Activated T-cell treated with anti-CD3 and anti-CD28 coated beads, Interleukin-2, amount 50 U/mL, for 24 hours (primary cell): ENCODE measurements at places on chromosomes 6 and 20.

- no peak for DNase-seq
- no peak overlapping the region for H3K4me3 ChIP-seq
- H3K36me3 ChIP-seq, result no peaks in the 10 kb centered on the region
- no peak overlapping the region for H3K27ac ChIP-seq
- H3K4me1 ChIP-seq, result no peaks in the 10 kb centered on the region
- H3K27me3 ChIP-seq, result no peaks in the 10 kb centered on the region
Measured at GRCh38 chr6:34729631-34730470, 27.5 kb upstream of the SNRPC start.

- H3K4me3 ChIP-seq, result no peak overlapping the region
- DNase-seq, result no peak
- H3K36me3 ChIP-seq, result no peaks in the 10 kb centered on the region
- H3K27me3 ChIP-seq, result no peaks in the 10 kb centered on the region
- H3K4me1 ChIP-seq, result peaks cover 28% of the 10 kb centered on the region
Measured at GRCh38 chr20:62505337-62506045, 29.7 kb upstream of the GATA5 start.

DNA sequence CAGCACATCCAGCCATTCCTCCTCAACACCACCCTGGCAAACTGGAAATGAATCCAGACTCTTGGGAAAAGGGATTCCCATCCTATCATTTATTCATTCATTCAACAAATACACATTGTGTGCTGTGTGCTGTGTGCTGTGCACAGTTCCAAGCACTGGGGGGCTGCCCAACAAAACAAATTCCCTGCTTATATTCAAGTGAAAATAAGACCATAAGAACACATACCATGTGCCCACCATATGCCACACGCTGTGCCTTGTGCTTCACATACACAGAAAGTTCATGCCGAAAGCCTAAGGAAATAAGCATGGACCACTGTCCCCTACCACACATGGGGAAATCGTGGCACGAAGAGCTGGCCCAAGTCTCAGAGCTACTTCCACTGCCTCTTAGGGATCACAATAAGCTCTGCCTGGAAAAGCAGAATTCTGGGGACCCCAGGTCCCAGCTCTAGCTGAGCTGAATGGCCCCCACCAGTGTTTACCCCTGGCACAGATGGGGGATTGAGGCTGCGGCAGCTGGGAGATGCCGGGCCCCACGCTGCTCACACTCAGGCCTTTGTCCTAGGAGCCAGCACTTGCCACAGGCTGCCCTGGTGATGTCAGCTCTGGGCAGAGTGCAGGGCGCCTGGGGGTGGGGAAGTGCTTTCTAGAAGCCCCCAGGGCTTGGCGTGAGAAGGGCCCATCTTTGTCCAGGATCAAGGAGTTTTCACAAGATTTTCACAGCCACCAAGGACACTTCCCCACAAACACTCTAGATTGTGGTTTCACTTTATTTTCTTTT lies 99.6 kb downstream of the PREX1 start:
- H3K27me3 ChIP-seq, result no peaks in the 10 kb centered on the region
- no peak overlapping the region for H3K4me3 ChIP-seq
- H3K4me1 ChIP-seq, result peaks cover 46% of the 10 kb centered on the region
- no peak for DNase-seq
- peaks cover 81% of the 10 kb centered on the region for H3K36me3 ChIP-seq
- H3K27ac ChIP-seq, result peak overlapping the region; percentile 73

DNA sequence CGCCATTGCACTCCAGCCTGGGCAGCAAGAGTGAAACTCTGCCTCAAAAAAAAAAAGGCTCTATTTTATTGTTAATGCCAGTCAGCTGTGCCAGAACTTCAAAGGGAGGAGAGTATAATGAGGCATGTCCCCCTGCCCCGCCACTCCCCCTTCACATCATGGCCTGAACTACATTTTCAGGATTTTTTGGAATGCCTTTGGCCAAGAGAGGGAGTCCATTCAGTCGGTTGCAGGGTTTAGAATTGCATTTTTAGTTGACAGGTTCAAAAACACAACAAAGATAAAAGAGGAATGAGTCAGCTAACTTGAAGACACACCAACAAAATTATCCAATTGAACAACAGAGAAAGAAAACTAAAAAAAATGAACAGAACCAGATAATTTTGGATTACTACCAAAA lies 59.1 kb downstream of the CEP43 start:
- no peaks in the 10 kb centered on the region for H3K36me3 ChIP-seq
- peaks cover 14% of the 10 kb centered on the region for H3K27me3 ChIP-seq
- peaks cover 30% of the 10 kb centered on the region for H3K4me1 ChIP-seq
- H3K4me3 ChIP-seq, result no peak overlapping the region
- no peak for DNase-seq
- H3K27ac ChIP-seq, result no peak overlapping the region

- H3K27ac ChIP-seq, result peak overlapping the region; percentile 56
- peak; percentile 20 for DNase-seq
- H3K4me3 ChIP-seq, result no peak overlapping the region
- H3K36me3 ChIP-seq, result peaks cover 58% of the 10 kb centered on the region
Measured at GRCh38 chr20:41179961-41180360, 42.6 kb downstream of the PLCG1 start.

- no peaks in the 10 kb centered on the region for H3K36me3 ChIP-seq
- no peaks in the 10 kb centered on the region for H3K27me3 ChIP-seq
- DNase-seq, result no peak
- H3K4me3 ChIP-seq, result no peak overlapping the region
- peaks cover 3% of the 10 kb centered on the region for H3K4me1 ChIP-seq
Measured at GRCh38 chr6:111941686-111942330, 68.6 kb upstream of the FYN start.

DNA sequence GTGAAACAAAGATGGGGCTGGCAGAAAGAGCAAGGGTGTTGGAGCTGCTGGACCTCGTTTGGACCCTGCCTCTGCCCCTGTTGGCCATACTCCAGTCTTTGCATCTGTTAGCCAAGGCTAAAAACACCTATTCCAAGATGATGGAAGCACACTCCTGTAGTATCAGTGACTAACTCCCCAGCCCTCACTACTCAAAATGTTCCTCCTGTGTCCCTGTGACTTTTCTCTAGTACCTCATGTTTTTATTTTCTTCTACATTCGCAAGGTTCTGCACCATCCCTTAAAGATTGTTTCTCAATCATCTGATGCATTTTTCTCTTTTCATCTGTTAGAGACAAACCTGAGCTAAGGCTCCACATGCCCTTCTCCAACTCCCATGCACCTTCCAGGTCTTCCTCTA lies 8.9 kb downstream of the PERP start:
- H3K4me1 ChIP-seq, result no peaks in the 10 kb centered on the region
- DNase-seq, result no peak
- no peak overlapping the region for H3K4me3 ChIP-seq
- peaks cover 11% of the 10 kb centered on the region for H3K27me3 ChIP-seq

GRCh38 chr20:43975096-43975768 lies 60.6 kb downstream of the TOX2 start:
- H3K36me3 ChIP-seq, result no peaks in the 10 kb centered on the region
- peaks cover 27% of the 10 kb centered on the region for H3K4me1 ChIP-seq
- H3K27me3 ChIP-seq, result peaks cover 6% of the 10 kb centered on the region
- peak overlapping the region; percentile 42 for H3K27ac ChIP-seq

GRCh38 chr20:19901226-19901625 lies 115.9 kb upstream of the NAA20 start:
- no peak for DNase-seq
- no peak overlapping the region for H3K4me3 ChIP-seq
- H3K27me3 ChIP-seq, result peaks cover 15% of the 10 kb centered on the region
- no peaks in the 10 kb centered on the region for H3K36me3 ChIP-seq
- no peak overlapping the region for H3K27ac ChIP-seq
- peaks cover 4% of the 10 kb centered on the region for H3K4me1 ChIP-seq

DNA sequence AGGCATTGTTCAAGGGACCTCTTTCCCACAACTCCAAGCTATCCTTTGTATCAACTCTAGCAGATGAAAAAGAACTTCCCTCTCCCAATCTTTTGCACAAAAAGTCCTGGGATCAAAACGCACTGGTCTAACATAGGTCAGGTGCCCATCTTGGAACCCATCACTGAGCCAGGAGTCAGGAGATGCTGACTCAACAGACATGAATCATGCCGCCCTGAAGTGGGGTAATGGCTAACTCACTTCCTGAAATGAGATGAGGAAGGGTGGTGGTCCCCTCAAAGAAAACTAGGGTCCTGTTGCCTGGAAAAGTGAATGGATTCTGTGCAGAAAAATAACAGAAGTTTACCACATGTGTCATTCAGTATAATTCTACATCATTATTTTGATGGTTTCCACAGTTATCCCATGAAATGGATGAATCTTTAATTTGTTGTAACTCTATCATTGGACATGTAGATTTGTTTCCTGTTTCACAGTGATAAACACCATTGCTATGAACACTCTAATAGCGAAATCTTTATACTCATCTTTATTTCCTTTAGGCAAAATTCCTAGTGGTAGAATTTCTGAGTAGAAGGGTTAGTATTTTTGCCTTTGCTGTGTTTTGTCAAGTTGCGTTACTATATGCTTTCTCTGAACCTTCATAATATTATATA lies 151.3 kb downstream of the SLC16A10 start:
- H3K27ac ChIP-seq, result no peak overlapping the region
- H3K36me3 ChIP-seq, result no peaks in the 10 kb centered on the region
- no peak overlapping the region for H3K4me3 ChIP-seq

- no peak overlapping the region for H3K4me3 ChIP-seq
- no peaks in the 10 kb centered on the region for H3K27me3 ChIP-seq
- H3K27ac ChIP-seq, result no peak overlapping the region
- peaks cover 6% of the 10 kb centered on the region for H3K4me1 ChIP-seq
Measured at GRCh38 chr6:42896178-42896719, 16.8 kb downstream of the RPL7L1 start.

DNA sequence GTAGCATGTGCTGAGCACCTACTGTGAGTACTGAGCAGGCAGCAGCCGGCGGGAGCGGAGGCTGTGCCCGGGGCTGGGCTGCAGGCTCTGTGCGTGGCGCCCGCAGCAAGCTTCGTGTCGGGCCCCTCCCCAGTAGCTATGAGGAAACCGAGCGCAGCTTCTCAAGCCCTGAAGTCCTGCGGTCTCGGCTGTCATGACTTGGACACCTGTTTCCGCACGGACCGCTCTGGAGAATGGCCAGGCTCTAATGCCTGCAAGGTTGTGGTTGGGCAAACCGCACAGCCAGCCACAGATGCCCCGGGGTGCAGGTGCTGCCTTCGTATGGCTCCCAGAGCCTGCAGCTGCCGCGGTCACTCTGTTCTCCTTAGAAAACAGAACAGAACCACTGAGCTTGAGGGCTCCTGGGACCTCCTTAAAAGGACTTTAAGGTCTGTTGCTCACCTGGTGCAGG lies 33.7 kb downstream of the PYGB start:
- no peak overlapping the region for H3K27ac ChIP-seq
- H3K4me3 ChIP-seq, result no peak overlapping the region
- H3K36me3 ChIP-seq, result peaks cover 85% of the 10 kb centered on the region

GRCh38 chr20:13816757-13817156 lies 31.9 kb downstream of the NDUFAF5 start:
- H3K4me3 ChIP-seq, result peak overlapping the region; percentile 45
- peaks cover 75% of the 10 kb centered on the region for H3K36me3 ChIP-seq
- no peak for DNase-seq
- H3K4me1 ChIP-seq, result peaks cover 49% of the 10 kb centered on the region

- no peak overlapping the region for H3K27ac ChIP-seq
- H3K27me3 ChIP-seq, result no peaks in the 10 kb centered on the region
- no peak for DNase-seq
- no peak overlapping the region for H3K4me3 ChIP-seq
Measured at GRCh38 chr6:80403365-80403764, 296.9 kb downstream of the BCKDHB start.

DNA sequence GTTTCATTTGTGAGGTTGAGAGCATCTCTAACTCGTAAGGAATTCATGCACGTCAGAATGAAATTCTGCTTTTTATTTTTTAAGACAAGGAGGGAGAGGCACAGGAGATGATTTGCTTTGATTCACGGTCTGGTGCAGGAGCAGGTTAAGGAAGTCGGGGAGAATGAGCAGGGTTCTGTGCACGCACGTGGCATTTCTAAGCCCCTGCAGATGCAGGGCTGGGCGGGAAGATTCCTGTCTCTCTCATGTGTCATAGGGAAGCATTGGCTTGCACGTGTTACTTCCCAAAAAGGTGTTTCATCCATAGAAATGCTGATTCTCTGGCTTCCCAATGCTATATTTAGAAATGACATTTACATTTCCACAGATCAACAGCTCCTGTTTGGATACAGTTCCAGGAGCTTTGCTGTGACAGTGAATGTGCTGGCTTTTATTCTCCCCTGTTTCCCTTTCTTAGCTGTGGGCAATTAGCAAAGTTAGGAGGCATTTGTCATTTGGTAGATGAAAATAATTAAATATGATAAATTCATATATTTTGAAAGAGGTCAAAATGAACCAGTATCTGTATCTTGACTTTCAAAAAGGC lies 119.7 kb upstream of the ZFP64 start:
- no peak overlapping the region for H3K4me3 ChIP-seq
- no peak overlapping the region for H3K27ac ChIP-seq
- DNase-seq, result no peak
- H3K4me1 ChIP-seq, result peaks cover 35% of the 10 kb centered on the region
- H3K27me3 ChIP-seq, result no peaks in the 10 kb centered on the region

- H3K27ac ChIP-seq, result no peak overlapping the region
- H3K4me3 ChIP-seq, result no peak overlapping the region
- H3K4me1 ChIP-seq, result no peaks in the 10 kb centered on the region
- peaks cover 9% of the 10 kb centered on the region for H3K27me3 ChIP-seq
Measured at GRCh38 chr6:106959985-106960384, 14.5 kb downstream of the CD24 start.

DNA sequence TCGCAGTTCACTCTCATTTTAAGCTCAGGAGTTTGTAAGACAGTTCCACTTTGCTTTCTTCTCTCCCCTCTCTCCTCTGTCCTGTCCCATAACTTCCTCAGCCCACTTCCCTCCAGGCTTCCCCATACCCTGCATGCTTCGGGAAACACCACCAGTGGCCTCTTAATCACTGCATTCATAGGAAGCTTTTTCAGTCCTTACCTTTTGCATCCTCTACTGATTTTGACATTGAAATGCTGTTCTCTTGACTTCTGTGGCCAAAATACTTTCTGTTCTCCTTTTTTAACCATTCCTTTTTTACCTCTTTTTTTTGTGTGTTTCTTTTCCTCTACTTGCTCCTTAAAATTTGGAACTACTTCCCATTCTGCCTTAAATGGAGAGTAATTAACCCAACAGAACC lies 69.7 kb downstream of the HIVEP1 start:
- peaks cover 60% of the 10 kb centered on the region for H3K4me1 ChIP-seq
- H3K4me3 ChIP-seq, result no peak overlapping the region
- no peak overlapping the region for H3K27ac ChIP-seq
- peaks cover 14% of the 10 kb centered on the region for H3K36me3 ChIP-seq
- no peak for DNase-seq

DNA sequence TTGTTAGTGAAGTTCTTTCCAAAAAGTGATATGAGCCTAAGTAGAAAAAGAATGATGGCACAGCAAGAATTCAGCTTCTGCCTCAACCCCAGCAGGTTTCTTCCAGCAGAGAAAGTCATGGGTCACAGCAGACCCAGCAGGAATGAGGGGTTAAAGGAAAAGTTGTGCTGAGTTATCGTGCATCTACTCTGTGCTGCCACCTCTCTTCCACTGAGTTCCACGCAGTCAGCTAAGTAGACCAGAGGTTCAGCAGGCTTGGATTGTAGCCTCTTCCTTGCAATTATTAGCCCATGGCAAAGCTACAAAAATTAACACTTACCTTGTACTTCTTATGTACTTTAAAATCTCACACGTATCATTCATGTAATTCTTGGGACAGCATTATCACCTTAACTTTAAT lies 510.8 kb downstream of the PTPRT start:
- no peak overlapping the region for H3K27ac ChIP-seq
- no peaks in the 10 kb centered on the region for H3K4me1 ChIP-seq
- DNase-seq, result no peak
- H3K27me3 ChIP-seq, result no peaks in the 10 kb centered on the region
